ENCODE measurements at places on chromosomes 2 and 18. TPM values are rescaled to one million over a fixed set of nuclear protein-coding genes. Genes with fewer than 3 reads are reported as not detected.

CDH2 gene
- 0.78 TPM for total RNA-seq

ACMSD gene
- not detected for total RNA-seq

RESP18 gene
- total RNA-seq = not detected

NIF3L1 gene
- 30.4 TPM for total RNA-seq

NT5C1B gene
- not detected for total RNA-seq

CHRND gene
- not detected for total RNA-seq

BOLL gene
- total RNA-seq = not detected

ERFE gene
- 2.8 TPM for total RNA-seq
